ENCODE measurements at places on chromosomes 11 and 22.

DNA sequence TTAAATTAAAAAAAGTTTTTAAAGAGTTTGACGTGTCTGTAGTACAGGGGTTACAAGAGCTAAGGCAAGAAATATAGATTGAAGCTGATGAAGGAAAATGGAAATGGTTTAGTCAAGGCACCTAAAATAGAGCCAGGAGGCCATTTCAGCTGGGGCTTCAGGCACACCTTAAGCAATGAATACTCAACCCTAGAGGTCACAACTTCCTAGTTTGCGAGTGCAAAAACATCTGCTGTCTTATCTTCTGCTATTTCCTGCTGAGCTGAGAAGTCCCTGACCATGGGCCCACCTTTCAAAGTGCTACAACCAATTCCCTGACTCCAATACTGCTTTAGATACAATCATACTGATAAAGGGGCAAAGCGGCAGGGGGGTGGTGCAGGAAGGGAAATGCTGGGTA, 87.4 kb downstream of the DLG2 start:
- no peak for DNase-seq

DNA sequence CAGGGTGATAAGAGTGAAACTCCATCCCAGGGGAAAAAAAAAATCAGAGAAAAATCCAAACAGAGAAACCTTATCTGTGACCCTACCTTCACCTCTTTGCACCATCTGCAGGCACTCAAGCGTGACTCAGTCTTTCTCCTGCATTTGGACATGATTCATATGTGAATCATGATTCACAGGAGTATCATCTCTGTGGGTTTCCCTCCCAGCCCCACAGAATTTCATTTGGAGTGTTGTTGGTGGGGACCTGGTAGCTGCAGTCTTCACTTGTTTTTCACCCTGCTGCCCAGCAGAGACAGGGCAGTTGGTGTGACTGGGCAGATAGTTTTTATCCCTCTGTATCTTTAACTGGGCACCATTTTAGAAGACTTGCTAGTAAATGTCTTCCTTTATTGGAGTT, 75.7 kb downstream of the DEPDC5 start:
- no peak for DNase-seq

DNA sequence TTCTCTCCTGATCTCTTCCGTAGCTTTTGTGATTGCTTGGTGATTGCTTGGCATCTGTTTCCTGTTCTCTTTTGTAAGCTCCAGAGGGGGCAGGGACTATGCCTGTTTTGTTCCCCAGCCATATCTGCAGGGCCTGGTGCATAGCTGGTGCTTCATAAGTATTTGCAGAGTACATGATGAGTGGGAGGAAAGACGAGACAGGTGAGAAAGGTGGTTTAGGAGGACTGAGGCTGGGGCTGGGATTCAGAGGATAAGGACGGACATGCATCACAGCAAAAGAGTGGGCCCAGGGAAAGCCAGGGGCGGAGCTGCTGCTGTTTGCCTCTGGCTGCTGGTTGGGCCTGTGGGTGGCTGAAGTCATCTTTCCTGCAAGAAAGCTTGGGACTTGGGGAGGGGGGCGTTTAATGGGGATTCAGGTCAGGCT, 62.4 kb downstream of the DSCAML1 start:
- DNase-seq, result no peak

DNA sequence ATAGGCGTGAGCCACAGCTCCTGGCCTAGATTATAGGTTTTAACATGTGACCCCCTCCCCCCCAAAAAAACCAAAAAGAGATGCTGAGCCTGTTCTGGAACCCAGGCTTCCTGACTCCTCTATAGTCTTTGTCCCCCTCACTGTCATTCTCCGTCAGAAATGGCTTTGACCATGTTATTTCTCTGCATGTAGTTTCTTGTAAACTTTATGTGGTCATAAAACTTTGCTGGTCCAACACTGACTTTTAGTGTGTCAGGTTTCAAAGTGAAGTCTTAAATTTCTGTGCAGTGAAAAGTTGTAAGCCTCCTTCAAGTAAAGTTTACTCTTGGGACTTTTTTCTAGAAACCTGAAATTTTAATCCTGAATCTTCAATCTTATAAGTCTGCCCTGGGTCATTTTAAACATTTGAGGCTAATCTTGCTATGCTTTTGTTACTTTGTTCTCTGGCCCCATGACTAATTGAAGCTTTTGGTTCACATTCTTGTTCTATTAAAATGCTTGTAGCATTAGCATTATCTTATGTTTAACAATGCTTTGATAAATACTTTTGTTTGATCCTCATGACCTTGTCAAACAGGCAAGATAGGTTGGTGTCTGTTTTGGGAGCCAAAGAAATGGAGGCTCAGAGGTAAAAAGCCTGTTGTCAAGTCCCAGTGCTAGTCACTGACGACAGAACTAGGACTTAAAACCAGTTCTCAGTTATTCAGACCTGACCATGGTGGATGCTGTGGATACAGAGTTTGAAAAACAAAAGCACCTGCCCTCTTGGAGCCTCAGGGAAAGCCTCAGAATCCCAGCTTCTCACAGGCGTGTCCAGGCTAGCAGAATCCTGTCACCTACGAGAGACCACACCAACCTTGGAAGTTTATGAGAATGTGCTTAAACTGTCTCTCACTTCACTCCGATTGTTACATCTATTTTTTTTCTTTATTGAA, 87.7 kb upstream of the HORMAD2 start:
- no peak for DNase-seq

DNA sequence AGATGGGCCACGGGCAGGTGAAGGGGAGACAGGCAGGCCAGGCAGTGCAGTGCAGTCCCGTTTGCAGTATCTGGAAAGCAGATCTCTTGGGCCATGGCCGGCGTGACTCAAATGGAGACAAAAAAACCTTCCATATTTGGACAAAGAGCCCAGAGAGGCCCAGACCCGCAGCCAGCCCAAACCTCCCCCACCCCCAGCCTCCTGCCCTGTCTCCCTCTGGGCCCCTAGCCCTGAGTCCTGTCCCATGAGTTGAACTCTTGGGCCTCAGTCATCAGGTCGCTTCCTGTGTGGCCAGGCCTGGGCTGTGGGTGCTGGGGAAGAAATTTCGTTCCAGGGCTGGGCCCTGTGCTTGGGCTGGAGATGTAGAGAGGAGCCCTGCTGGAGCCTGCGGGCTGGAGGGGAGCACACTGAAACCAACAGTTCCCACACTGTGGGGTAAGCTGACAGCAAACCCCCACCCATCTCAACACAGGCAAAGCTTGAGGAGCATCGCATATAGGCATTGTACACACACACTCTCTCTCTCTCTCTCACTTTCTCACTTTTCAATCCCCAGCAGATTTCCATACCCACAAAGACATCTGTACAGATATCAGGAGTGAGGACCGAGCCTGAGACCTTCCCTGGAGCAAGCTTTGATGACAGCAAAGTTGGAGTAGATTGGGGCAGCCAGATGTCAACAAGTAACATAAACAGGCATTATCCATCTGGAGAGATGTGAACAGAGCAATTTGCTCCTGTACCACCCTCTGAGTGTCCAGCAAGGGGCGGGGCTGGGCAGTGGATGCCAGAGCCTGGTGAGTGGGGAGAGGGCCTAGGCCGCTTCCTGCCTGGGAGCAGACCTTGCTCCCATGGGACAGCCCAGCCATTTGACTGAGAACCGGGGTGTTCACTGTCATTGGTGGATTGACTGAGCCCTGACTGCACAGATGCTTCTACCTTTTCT, 17.2 kb downstream of the ARHGEF17 start:
- no peak for DNase-seq

DNA sequence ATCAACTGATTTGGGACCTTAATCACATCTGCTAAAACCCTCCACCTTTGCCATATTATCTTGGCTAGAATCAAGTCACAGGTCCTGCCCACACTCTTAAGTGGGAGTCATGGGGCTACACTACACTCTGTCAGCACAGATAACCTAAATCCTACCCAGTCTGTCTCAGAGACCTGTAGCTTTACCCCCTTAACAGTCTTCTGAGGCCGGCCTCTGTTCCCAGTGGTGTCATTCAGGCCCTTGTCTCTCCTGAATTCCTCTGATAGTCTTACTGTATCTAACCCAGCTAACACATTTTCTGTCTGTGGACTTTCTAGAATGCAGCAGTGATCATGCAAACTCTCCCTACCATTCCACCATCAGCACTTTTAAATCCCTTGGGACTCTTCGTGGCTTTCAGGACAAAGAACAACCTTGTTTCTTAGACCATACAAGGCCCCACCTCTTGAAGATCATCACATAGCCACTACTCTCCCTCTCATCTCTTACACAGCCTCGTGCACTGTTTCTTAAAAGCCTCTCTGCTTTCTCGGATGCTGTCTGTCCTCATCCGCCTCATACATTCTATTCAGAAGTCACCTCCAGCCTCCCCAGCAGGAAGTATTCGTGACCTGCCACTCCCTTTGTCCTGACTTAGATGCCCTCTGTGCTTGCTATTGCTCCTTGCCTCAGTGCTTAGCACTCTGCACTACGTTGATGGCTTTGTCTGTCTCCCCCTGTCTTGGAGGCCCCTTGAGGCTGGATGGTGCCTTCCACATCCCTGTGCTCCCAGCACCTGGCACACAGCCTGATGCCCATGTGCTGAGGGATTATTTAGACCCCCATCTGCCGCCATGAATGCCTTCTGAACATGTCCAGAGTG, 57.9 kb downstream of the PANX1 start:
- DNase-seq, result no peak

DNA sequence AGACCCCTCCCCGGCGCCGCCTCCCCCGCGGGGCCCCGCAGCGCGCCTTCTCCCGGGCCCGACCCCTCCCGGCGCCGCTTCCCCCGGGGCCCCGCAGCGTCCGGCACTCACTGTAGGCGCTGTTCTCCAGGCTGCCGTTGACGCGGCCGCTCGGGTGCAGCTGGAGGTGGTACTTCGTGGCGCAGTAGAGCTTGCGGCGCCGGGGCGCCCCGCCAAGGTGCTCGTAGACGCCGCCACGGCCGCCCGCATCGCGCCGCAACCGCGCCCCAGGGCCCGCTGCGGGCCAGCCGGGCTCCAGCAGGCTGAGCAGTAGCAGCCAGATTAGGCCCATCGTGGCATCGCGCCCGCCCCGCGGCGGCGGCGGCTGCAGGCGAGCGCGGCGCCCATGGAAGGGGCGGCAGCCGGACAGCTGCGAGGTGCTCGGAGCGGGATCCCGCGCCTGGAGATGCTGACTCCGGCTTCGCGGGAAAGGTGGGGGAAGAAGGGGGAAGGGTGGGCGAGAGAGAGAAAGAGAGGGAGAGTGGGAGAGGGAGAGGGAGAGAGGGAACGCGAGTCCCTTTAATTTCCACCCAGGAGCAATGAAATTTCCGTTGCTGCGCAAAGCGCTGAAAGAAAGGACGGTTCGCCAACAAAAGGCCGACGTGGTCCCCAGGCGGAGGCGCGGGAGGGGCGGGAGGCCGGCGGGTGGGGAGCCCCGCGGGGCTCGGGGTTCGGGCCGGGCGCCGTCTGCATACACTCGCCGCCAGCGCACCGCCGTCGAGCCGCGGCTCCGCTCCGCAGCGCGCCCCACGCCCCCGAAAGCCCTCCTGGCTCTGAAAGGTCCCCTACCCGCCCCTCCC, at the start of gene FGF3:
TSS of gene FGF3 (minus strand) at position 814 of the 839 bp plus-strand sequence. CDS start at position 331, 483 bp downstream.
- no peak for DNase-seq

DNA sequence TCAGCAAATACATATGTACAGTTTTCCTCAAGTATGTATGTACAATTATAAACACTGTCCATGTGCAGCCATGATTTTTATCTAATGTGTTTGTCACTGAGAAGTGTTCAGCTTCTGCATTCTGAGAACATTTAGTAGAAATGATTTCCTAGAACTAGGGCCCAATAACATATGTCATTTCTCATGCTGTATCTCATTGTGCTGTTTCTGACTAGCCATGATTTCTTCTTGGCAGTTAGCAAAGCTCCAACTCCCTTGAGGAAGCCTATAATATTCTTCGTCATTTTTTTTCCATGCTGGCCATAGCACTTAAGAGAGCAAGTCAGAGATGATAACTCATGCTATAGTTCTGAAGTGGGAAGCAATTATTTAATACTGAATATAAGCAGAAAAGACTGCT, 187.8 kb downstream of the DDX10 start:
- no peak for DNase-seq

DNA sequence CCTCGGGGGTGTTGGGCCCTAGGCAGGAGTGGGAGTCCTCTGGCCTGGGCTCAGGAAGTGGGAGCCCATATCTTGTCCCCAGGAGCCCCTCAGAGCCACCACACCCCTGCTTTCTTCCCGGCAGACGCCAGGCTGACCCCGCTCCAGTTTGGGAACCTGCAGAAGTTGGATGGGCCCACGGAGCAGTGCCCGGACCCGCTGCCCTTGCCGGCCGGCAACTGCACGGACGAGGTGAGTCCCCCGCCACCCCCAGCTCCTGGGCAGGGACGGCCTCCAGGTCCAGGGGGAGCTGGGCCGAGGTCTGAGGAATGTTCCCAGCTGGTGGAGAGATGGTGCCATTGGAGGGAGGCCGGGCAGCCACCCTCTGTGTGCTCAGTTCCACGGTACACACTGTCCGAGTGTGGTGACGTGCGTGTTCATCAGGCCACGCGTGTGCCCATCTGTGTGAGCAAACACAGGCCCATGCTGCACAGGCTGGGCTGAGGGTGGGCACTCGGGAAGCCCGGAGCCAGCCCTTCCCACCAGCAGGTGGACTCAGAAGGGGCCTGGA, 4.8 kb downstream of the MUC5B start:
- DNase-seq, result no peak

- DNase-seq, result no peak
Observed at GRCh38 chr11:111344032-111344431, 35.0 kb downstream of the POU2AF1 start.

DNA sequence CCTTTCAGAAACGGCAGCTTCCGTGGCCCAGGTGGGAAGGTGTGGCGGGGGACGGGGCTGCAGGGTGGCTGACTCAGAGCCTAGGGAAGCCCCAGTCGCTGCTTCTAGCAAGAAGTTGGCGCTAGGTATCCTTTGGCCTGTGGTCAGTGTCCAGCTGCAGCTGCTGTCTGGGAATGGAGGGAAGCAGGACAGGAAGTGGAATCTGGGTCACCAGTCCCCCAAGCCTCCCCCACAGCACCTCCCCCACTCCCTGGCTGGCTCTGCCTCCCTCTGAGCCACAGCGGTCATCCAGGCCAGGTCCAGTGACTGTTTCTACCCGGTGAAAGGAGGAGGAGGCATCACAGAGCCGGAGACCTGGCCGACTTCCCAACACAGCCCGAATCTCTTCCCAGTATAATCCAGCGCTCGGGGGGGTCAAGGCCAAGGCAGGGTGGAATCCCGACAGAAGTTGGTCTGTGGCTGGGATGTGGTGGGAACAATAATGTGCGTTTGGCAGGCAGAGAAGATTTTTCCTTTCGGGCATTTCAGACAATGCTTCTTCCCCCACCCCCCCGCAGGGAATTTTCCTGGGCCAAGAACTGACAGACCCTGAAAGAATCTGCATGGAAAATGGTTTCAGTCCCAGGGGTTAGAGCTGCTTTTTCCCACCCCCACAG, 45.1 kb downstream of the C11orf96 start:
- DNase-seq, result peak; percentile 71

All from left colon (tissue), 2 donors.